ENCODE measurements at places on chromosomes 16 and 17. TPM values are rescaled to one million over a fixed set of nuclear protein-coding genes. Genes with fewer than 3 reads are reported as not detected.
A peak's percentile ranks its signal among the peaks of the same experiment; 100 is the strongest.

DNA sequence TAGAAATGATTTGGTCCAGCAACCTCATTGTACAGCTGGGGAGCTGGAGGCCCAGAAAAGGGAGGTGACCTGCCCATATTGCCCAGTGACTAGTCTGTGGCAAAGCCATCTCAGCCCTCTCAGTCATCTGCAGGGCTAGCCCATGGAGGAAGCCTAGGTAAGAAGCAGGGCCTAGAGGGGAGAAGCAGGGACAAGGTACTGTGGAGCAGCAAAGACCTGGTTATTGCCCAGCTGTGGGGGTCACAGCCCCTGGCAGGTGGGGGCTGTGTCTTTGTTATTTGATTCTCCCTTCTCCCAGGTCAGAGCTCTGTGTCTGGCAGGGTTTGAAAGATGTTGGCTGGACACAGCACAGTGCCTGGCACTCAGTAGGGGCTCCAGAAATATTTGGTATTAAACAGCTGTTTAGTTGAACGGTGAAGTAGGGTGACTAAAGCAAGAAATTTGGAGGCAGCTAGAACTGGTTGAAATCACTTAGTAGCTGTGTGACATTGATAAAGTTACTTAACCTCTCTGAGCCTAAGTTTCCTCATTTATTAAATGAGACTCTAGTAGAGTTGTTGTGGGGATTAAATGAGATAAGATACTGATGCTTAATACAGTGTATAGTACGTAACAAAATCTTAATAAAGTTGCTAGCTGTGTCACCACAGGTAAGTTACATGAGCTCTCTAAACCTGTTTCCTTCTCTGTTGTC, 17.3 kb downstream of the CCR7 start:
- DNase-seq, result no peak

DNA sequence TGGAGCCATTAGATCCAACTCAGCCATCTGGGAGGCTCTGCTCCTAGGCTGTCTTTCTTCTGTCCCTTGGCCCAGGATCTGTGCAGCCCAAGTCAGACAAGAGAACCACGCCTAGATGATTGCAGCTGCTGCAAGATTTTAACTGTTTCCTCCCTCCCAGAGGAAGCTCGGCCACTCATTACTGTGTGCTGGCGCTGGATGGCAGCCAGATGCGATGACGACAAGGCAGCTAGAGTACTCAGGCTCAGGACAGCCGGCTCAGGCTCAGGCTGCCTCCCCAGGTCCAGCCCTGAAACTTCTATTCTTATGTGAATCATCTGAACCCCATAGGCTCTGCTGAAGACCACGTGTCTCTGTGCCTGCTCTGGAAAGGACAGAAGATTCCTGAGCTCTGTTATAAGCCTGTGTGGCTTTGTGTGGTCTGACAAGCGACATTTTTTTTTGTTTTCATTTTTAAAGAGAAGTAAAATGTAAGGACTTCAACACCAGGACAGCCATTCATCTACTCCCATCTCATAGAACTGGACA, 32.1 kb upstream of the FBXW10B start:
- peak; percentile 96 for DNase-seq

DNA sequence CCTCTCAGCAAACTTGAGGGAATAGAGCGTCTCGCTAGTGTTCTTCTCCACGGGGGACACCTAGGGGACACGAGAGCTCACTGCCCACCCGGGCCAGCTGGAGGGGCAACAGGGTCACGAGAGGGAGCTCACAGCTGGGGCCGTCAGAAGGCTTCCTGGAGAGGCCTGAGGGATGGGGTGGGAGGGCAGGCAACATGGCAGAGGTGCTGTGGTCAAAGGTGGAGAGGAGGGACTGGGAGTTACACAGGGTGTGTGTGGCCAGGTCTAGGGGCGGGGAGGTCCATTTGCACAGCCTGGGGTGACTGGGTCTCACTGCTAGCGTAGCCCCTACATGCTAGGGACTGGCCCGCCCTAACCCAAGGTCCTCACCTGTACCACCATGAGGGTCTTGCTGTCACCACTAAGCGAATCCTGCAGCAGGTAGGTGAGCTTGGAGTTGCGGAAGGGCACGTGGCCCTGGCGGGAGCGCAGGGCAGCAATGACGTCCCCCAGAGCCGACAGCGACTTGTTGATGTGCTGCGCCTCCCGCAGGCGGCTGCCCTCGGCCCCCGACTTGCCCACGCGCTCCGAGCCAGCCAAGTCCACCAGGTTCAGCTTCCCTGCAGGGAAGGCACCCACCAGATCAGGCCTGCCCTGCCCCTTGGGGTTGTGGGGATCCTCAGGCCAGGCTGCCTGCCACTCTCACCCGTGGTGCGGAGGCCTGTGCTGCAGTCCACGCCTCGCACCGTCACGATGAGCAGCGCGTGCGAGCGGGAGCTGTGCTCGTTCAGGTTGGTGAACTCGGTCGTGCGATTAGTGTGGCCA, 25.0 kb downstream of the KATNB1 start:
- DNase-seq, result no peak

The SLC16A6 gene
- 0.14 TPM for polyA plus RNA-seq

DNA sequence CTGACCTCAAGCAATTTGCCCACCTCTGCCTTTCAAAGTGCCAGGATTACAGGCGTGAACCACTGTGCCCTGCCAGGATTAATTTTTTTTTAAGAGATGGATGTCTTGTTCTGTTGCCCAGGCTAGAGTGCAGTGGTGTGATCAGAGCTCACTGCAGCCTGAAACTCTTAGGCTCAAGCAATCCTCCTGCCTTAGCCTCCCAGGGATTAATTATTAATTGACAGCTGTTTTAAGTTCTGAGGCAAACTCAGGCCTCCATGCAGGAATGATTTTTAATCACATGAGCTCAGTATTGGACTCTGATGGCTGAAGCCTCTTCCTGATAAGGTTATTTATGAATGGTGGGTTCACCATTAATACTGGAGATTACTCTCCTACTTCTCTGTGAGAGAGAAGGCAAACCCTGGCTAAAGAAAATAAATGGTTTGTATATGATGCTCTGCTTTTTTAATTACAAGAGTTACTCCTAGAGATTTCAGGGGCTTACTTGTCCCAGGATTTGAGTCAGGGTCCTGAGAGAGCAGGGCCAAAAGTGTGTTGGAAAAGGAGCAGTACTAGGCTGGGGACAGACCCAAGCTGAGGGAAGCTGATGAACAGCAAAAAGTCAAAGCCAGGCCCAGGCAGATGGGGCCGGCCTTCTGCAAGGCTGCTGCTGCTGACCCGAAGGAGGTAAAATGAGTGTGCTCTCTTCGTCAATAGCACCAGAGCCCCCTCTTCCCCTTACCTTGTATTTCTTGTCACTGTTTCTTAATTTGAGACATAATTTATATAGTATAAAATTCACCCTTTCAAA, 56.9 kb upstream of the HAS3 start:
- no peak for DNase-seq

DNA sequence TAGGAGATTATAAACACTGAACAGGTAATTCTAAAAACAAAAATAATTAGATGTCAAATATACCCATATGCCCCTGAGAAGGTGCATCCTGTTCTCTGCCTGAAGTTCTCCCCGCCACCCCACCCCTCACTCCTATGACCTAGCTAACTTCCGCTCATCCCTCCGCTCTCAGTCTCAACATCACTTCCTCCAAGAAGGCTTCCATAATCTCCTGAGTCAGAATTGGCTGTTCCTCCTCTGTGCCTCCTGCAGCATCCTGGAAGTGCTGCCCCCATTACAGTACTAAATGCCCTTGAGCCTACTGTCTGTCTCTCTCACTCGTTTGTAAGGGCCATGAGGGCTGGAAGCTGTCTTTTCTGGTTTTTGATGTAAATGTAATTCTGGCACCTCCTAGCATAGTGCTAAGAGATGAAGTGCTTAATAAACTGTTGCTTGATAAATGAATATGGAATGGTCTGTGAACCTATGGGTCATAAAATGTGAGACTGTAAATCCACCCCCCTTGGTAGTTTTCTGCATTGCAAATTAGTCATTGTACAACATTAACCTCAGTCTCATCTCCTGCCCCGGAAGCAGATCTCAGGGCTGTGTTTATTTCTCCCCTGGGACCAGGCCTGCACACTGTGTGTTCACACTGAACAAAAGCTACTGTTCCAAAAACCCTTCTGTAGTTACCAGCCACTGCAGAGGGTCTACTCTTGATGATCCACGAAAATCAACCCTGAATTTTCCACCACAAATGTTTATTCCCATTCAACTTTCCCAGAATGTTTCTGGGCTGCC, 3.9 kb upstream of the MYO1D start:
- no peak for DNase-seq

- DNase-seq, result no peak
These were observed 161.5 kb downstream of the CDH13 start for GRCh38 chr16:82788225-82788624.

- no peak for DNase-seq
These were observed 77.2 kb downstream of the FTO start for GRCh38 chr16:53781023-53781605.

DNA sequence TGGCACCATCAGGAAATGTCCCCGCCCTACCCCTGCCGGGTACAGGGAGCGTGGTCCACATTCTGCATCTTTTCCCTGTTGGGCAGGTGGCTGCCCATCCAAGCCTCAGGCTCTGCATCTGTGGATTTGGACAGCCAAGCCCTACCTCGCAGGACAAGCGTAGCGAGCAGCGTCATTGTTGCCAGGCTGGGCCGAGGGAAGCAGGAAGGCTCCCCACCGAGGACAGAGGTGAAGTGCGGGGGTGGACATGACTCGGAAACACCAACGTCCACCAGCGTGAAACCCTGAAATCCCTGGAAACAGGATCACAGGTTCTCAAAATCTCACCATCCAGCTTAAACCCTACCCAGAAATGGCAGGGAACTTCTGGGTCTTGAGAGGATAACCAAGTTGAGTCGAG, 73.6 kb downstream of the SOCS1 start:
- no peak for DNase-seq

DNA sequence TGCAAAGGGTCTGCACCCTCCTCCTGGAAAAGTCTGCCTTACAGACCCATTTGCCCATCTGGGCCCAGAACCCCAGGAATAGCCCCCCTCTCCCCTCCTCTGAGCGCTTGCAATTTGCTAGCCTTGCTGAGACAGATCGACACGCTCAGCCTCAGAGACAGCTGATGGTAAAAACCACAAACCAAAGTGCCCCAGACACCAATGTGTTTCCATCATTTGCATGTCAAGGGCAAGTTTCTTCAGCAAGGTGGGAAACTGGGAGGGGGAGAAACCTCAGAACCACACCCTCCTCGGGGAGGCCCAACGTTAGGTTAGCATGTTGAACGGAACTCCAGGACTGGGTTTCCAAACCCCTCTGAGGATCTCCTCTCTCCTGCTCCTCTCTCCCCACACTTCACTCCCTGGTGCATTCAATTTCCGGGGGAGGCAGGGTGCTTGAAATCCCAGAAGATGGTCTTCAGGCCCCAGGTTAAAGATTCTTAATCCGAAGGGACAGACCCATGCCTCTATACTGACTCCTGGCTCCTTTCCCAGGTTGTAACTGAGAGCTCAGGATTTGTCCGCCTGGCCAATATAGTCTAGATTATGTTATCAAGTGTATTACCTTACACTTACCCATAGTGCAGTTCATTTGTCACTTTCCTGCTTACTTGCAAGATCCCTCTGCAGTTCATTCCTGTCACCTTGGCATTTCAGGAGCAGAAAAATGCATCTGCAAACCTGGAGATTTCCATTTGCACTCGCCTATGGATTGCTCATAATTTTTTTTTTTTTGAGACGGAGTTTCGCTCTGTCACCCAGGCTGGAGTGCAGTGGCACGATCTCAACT, 1.3 kb upstream of the CUEDC1 start:
- DNase-seq, result no peak

All from keratinocyte (primary cell).